ENCODE measurements at places on chromosomes 2 and 18. TPM values are rescaled to one million over a fixed set of nuclear protein-coding genes. Genes with fewer than 3 reads are reported as not detected.
A peak's percentile ranks its signal among the peaks of the same experiment; 100 is the strongest.

The ABCB11 gene
- not detected for total RNA-seq

The RAPGEF4 gene
- total RNA-seq = 0.24 TPM

The CABYR gene
- 1.4 TPM for total RNA-seq

The CPLX4 gene
- not detected for total RNA-seq

DNA sequence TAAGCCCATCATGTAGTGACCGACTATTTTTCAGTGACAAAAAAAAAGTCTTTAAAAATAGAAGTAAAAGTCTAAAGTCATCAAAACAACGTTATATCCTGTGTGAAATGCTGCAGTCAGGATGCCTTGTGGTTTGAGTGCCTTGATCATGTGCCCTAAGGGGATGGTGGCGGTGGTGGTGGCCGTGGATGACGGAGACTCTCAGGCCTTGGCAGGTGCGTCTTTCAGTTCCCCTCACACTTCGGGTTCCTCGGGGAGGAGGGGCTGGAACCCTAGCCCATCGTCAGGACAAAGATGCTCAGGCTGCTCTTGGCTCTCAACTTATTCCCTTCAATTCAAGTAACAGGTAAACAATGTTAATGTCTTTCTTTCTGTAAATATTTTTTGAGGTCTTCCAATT, at the start of gene CD28:
Gene CD28 (plus strand): TSS at position 237 of the 400 bp plus-strand sequence. CDS start 58 bp downstream, at position 295.
- DNase-seq = no peak

GRCh38 chr2:24577481-24577880, 86.4 kb downstream of the NCOA1 start:
- DNase-seq = no peak

GRCh38 chr18:21700528-21701075, 4.0 kb downstream of the ABHD3 start:
- no peak for DNase-seq

DNA sequence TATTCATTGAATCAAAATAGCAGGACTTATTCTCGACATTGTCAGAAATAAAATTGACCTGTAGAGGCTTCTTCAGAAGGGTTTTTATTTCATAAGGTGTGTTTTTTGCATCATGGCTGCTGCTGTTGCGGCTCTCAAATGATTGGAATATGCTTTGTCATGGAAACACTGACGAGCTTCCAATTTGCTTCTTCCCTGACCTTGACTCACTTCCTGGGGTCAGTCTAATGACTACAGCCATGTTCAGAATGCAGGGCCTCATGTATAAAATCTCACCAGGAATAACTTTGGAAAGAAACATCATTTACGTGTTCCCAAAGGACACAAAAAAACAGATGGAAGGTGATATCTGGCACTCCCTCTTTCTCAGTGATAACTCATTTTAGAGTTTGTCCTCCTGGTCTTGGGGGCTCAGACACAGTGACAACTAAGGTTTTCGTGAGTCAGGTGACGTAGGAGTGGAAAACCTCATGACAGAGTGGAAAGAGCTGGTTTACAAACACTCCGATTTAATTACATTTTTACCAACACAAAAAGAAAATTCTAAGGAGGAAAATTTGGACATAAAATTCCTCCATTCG, 467.0 kb upstream of the RAB12 start:
- peak; percentile 9 for DNase-seq

- DNase-seq = no peak
Measured at GRCh38 chr2:181073896-181074295, 93.5 kb downstream of the UBE2E3 start.

GRCh38 chr2:15160201-15160991, 400.7 kb downstream of the NBAS start:
- no peak for DNase-seq

All from Daoy (cell line).